ENCODE measurements at places on chromosomes 5 and 9.

GRCh38 chr5:61788548-61788947 lies 456.5 kb downstream of the ZSWIM6 start:
- DNase-seq = no peak

GRCh38 chr5:151218177-151218576 lies 5.7 kb downstream of the CCDC69 start:
- no peak for DNase-seq

DNA sequence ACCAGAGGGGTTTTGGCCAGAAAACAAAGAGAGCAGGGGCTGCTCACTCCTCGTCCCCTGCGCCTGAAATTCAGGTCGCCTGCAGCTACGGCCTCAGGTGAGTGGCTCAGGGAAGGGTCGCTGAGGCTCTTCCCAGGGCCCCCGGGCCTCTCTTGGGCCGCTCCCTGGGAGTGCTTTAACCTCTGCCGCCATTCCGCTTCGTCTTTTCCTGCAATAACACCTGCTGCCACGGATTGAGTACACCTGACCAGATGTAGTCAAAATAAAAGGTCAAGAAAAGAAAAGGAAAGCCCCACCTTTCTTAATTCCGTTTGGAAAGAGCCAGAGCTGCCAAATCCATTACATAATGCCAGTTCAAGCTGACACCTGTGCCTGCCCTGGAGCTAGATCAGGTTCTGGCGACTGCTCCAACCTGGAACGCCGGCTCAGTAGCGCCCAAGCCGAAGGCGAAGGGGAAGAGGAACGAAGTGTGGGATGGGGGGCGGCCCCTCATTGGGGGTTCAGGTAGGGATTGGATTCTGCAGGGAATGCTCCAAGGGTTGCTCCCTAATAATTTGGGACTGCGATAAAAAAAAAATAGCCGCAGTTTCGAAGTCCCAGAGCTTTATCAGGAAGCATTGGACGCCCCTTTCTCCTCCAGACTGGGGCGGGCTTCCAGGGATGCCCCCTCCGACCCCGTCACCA lies 193.9 kb downstream of the MEF2C start:
- no peak for DNase-seq

GRCh38 chr9:3385871-3386270 lies 139.9 kb downstream of the RFX3 start:
- DNase-seq = no peak

DNA sequence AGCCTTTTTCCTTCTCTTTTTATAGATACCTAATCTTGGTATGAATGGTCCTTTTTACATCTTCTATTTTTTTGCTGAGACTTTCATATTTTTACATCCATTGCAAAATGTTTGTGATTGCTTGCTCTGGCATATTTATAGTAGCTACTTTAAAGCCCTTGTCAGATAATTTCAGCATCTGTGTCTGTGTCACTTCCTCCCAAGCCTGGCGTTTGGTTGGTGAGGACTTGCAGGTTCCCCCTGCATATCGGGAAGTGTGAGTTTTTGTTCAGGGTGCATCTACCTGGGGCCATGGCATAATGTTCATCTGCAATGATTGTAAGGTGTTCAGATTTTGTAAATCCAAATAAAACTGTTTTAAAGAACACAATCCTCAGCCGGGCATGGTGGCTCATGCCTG lies 8.9 kb downstream of the FBXW5 start:
- DNase-seq = no peak

DNA sequence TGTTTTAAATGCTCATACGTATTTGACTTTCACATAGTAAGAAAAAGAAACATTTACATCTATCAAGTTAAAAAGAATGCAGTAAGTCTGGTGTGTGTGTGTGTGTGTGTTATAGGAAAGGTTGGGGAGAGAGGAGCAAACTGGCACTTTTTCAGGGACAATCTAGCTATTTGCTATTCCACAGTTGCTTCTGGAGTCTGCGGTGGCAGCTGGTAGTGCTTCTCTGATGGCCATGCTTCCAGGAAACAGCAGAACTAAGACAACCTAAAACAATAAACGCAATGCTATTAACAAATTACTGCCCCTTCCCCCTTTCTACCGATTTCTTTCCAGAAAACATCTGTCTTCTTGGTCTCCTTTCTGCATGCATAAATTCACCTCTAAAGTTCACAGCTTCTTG lies 70.0 kb upstream of the CDH10 start:
- DNase-seq = no peak

DNA sequence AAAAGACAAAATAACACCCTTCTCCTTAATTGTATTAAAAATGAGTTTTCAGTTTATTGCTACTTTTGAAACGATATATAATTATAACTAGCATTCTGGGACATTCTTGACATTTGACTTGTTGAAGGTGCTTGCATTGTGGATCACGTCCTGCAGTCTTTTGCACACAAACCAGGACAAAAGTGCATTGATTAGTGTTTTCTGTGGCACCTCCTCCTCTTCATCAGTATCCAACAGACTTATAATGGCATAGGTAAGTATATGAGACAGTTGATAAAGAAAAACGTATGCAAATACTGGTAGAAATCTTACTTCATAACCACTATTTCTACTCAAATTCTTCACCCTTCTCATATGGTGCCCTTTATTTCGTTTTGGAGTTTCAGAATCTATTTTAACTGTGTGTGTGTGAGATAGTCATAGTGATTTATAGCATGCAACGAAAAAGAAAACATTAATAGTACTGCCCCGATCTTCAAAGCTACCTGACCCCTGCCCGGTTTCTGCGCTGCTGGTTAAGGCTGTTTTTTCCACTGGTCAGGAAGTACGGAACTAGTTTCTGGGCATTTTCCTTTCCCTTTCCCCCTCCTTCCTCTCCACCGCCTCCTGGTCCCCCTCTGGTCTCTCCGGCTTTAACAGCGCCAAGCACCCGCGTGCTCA lies 639 bp upstream of the RASA1 start:
- no peak for DNase-seq

GRCh38 chr5:86979811-86980411 lies 287.8 kb upstream of the RASA1 start:
- no peak for DNase-seq

DNA sequence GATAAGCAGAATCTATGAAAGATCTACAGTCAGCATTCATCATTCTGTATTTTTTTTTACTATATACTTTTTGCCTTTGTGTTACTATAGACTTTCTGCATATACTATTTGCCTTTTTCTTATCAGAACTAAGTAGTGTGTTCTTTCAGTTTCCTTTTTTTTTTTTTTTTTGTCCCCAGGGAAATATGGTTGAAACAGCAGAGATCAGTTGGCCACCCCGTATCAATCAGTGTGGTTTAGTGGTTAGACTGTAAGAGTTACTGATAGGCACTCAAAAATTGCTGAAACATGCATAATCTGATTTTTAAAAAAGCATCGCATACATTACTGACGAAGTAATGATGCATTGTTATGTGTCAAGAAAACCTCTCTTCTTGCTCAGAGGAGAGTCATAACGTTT lies 990.8 kb upstream of the EDIL3 start:
- DNase-seq = no peak

GRCh38 chr9:137095664-137096517 lies 9.1 kb downstream of the MAN1B1 start:
- no peak for DNase-seq

DNA sequence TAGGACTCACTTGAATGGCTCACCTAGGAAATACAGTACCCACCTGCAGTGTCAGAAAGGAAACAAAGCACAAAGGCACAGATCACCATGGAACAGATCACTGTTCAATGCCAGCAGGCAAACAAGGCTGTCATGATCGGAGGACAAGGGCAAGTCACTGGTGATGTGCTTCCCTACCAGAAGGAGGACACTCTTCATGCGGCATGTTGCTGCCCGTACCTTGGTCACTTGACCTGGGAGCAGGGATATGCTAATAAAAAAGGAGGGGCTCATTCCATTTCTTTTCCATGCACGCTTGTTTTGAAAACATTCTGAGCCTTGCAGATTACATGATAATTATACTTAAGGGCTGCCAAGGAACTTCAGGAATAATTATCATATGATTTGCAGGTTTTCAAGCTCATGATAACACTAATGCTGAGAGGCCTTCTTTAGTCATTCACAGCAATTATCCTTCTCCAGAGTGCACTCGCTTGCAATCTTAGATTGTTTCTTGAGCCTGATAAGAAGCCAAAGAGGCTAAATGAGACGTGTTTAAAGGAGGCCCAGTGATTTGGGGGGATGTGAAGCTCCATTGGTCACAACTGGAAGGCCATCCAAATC lies 36.1 kb upstream of the STARD4 start:
- peak; percentile 89 for DNase-seq

DNA sequence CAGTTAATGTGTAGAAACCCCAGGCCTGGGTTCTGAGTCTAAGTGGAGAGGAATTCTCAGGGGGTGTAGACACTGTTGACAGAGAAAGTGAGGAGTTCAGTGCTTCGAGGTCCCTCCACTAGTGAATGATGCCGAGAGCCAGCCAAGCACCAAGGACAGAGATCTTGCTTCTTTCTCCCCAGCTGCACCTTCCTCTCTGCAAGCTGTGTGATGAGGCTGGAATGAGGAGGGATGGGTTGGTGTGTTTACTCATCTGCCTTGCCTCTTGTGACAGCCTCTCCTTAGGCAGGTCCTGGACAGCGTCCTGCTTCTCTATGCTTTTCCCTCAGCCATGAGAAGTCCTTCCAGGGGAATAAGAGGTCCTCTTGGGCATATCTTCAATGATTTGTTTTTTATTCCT lies 35.3 kb downstream of the HNRNPH1 start:
- DNase-seq = no peak

DNA sequence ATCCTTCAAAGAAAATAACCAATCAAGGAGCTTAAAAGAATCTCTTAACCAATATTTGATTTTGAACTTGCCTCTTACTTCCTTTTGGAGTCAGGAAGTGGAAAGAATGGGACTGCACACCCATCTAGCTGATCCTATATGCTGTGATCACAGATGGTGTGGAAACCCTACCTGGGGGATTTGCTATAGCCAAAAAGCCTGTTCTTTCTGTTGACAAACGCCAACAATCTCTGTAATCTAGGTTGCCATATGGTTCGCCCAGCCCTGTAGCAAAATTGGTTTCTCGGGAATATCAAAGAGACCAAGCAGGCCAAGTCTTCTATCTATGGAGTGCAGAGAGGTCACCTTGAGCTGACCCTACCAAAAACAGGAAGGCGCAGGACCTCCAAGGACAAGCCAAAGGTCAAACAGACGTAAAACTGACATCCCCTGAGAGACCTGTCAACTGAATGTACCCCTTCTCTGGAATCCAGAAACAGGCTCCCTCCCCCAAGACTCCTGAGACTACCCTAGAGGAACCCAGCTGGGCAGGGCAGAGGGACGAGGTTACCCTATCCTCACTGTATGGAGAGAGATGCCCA lies 19.4 kb downstream of the NRG2 start:
- no peak for DNase-seq

- DNase-seq = peak; percentile 92
Observed at GRCh38 chr5:94693043-94693822, 74.8 kb downstream of the SLF1 start.

GRCh38 chr9:99977033-99977792 lies 70.8 kb downstream of the STX17 start:
- DNase-seq = no peak

DNA sequence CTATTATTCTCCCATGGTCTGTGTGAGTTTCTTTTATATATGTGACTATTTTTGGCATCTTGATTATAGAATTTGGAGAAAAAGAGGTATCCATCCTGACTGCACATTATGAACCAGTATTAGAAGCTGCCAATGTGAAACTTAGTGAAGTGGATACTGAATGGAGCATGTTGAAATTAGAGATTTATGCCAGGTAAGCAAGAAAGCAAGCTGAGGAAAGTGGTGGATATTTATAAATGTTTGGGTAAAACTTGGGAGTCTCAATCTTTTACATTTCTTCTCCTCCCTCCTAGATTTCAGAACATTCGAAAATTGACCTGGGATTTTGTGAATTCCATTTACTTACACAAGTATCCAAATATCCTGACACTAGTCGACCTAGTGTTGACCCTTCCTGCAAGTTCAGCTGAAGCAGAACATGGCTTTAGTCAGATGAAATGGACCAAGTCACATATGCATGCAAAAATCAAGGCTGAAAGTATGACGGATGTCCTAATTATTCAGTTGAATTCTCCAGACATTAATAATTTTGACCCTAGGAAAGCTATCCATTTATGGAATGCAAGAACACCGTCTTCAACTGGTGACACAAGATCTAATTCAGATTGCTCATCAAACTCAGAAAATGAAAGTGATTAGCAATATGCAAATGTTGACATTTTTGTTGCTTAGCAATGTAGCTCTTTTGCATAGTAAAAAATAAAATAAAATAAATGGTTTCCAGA lies 66.8 kb upstream of the IL7R start:
- no peak for DNase-seq

DNA sequence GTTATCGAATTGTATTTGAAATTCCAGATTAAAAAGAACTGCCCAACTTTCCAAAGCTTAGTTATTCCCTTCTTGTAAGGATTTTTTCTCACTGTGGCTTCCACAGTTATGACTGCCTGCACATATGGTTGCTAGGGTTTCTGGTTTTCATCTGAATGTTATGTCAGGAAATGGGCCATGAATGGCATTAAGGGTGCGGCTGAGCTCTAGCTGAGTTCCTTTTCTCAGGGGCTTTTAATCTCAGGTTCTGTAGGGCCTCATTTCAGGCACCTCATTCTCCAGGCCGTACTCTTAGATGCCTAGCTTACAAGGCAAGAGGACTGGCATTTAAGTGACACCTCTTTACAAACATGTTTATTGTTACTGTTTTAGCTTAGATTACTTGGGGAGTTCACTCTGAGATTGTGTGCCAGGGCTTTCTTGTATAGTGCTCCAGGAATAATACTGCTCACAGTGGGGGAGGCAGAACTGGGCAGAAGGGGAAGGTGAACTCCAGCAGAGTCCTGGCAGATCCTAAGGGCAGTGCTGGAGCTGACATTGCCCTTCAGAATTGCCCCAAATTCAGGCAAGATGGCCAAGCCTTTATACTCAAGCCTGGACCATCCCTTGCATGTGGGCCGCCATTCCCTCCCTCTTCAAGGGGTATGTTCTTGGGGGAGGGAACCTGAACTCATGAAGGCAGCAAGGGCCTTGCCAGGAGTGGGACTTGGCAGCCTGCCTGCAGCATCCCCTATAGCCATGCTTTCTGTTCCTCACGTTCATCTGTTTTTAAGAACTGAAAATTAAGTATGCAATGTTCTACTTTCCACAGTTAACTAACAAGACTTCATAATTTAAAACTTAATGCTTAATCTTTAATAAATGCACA lies 111.5 kb downstream of the KDM4C start:
- DNase-seq = no peak

DNA sequence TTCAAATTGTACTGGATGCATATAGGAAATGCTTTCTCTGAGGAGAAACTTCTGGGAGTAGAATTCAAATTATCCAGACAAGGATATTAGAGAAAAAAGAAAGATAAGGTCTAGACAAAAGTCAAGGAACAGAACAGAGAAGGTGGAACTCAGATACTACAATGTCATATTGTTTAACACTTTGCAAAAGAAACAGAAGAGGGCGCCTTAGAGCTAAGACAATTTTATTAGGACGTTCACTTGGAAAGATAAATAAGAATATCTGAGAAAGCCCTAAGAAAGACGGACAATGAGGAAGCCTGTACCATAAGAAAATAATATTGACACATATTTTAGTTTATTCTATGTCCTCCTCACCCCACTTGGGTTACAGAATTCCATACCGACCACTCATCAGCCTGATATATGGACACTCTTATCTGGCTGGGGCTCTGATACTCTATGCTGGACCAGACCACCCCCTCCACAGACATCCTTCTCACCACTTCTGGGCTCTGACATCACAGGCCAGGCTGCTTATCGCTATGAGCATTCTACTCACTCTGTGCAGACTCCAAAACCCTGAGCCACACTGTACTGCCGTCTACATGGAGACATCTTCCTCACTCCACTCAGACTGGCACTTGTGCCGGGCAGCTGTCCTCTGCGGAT lies 9.1 kb upstream of the AK3 start:
- DNase-seq = peak; percentile 36
